ENCODE measurements at places on chromosomes 5 and 9.

GRCh38 chr5:122929980-122930379, 84.6 kb downstream of the SNX24 start:
- no peak for DNase-seq

- DNase-seq = peak; percentile 55
These were observed 168.5 kb downstream of the AUH start for GRCh38 chr9:91193087-91193657.

DNA sequence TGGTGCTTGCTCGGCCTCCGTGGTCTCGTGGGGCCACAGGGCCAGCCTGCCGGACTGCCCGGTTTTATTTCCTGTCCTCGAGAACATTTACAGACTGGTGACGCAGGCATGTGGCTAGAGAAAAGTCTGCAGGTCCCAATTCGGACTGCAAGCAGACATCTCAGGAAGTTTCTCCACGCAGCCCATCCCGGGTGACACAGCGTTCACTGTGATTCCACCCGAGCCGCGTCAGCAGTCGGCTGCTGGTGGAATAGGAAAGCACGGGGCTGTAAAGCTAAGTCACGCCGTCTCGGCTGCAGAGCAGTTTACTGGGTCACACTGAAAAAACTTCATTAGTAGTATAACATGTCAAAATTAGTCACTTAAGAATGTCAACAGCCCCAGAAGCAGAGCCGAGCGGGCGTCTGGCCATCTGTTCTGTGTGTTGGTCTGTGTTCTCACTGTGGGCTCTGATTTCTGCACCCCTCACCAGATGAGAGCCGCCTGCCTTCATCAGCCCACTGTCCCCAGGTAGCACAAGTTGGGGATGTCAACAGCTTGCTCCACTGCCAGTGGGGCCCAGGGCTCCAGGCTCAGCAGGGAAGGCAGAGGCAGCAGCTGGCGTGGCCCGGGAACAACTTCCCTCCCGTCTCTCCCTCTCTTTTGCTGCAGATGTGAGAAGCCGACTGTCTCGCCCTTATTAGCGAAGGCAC, 363.7 kb downstream of the IRX2 start:
- DNase-seq = no peak

- no peak for DNase-seq
These were observed 257.8 kb downstream of the TRIM32 start for GRCh38 chr9:116944714-116945534.
